Fibroblast of skin of scalp (primary cell): ENCODE measurements at places on chromosomes 12 and 14.

- DNase-seq, result peak; percentile 72
Measured at GRCh38 chr12:68011882-68012207, 22.6 kb downstream of the IFNG-AS1 start.

- no peak for DNase-seq
Measured at GRCh38 chr14:105074601-105075053, 9.4 kb upstream of the GPR132 start.

GRCh38 chr12:54413284-54414190, 5.5 kb downstream of the ITGA5 start:
- DNase-seq, result peak; percentile 20

DNA sequence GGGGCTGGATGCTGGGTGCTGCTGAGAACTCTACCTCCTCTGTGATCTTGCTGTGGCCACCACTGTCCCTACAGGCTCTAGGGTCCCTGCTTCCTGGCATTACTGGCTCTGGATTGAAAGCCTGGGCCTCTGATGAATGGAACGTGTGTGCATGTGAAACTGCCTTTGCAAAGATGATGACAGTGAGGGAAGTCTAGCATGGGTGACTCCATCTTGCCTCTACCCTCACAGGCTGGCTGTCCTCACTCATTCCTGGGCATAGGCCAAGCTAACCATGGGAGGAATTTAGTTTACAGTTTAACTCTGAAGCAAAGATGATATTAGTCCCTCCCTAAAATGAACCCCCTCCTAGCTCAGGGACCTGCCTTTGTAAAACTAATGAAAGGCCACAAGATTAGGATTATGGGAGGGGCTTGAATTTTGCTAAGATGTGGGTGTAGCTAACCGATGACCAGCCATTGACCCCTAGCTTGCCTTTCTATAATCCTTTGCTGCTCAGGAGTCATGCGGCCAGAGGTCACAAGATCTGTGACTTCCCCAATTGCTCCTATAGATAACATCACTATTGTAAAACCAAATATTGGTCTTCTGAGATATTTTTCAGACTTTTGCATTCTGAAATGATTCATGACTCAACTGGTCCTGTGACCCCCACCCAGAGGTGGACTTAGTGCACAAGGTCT, 2.2 kb upstream of the C1S start:
- no peak for DNase-seq

- no peak for DNase-seq
Measured at GRCh38 chr12:77932216-77932615, 101.5 kb downstream of the NAV3 start.

GRCh38 chr12:54975875-54976274, 8.7 kb downstream of the TESPA1 start:
- DNase-seq, result no peak

DNA sequence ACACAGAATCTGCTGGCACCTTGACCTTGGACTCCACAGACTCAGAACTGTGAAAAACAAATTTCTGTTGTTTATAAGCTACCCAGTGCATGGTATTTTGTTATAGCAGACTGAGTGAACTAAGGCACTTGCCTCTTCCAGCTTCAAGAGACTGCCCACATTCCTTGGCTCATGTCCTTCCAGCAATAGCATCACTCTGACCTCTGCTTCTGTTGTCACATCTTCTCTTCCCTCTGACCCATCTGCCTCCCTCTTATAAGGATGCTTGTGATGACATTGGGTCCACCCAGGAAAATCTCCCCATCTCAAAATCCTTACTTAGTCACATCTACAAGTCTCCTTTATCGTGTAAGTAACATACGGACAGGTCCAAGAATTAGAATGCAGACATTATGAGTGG, 200.4 kb downstream of the PIK3C2G start:
- peak; percentile 2 for DNase-seq

GRCh38 chr14:88312257-88312656, 10.8 kb downstream of the KCNK10 start:
- DNase-seq, result no peak

GRCh38 chr12:79174626-79175025, 310.1 kb downstream of the SYT1 start:
- peak; percentile 45 for DNase-seq

DNA sequence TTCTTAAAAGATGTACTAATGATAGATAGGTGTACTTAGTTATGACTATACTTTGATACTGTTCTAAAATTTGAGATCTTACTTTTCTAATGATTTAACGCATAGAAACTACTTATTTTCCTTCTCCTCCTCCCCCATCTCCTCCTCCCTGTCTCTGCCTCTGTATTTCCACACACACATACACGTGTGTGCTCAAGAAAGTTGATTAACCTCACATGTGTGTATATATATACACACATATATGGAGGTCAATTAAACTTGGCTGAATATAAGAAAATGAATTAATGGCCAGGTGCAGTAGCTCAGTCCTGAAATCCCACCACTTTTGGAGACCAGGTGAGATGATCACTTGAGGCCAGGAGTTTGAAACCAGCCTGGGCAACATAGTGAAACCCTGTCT, 362.7 kb upstream of the SYT1 start:
- DNase-seq, result no peak

GRCh38 chr12:59164226-59164625, 243.9 kb upstream of the LRIG3 start:
- peak; percentile 19 for DNase-seq
